Urinary bladder (tissue), 4 donors: ENCODE measurements at places on chromosomes 2 and 18. TPM values are rescaled to one million over a fixed set of nuclear protein-coding genes. Genes with fewer than 3 reads are reported as not detected.

GRCh38 chr2:238936162-238937052, 88.5 kb downstream of the TWIST2 start:
- DNase-seq, result no peak

GRCh38 chr18:8744656-8745055, 39.3 kb downstream of the MTCL1 start:
- no peak for DNase-seq

- no peak for DNase-seq
Observed at GRCh38 chr2:238640486-238640885, 207.4 kb upstream of the TWIST2 start.

DNA sequence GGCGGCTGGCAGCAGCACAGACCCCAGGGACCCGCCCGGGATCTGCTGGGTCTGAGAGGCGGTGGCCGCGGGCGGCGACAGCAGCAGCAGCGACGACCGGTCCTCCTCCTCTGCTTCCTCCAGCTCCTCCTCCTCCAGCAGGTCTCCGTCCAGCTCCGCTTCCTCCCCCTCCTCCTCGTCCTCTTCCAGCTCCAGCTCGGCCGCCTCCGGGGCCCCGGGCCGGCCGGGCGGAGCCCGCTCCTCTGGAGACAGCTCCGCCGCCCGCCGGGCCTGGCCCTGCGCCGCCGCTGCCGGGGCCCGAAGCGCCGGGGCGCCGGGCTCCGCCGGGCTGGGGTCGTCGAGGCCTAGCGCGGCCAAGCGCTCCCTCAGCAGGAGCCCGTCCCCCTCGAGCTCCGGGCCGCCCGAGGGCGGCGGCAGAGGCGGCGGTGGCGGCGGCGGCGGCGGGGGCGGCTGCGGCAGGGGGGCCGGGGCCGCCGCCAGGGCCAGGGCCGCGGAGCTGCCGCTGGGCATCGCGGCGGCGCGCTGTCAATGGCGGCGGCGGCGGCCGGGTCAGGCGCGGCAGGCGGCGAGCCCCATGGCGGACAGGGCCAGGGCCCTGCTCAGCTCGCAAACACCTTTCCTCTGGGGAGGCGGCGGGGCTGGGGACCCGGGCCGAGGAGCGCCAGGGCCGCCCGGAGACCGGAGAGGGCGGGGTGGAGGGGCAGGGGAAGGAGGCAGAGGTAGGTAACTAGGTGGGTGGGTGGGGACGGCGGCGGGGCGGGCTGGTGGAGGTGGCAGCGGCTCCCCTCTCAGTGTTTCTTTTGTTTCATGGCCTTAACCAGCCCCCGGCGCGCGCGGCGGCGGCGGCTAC, 445 bp downstream of the MEX3C start:
- DNase-seq, result no peak

CPO gene
- total RNA-seq, result 0.53 TPM

NXPH2 gene
- 1.5 TPM for total RNA-seq

BOK gene
- total RNA-seq, result 16.7 TPM
